CD4-positive, CD25-positive, alpha-beta regulatory T cell (primary cell): ENCODE measurements at places on chromosomes 11 and 22.

- no peak for DNase-seq
Observed at GRCh38 chr11:45817191-45817590, 12.2 kb downstream of the SLC35C1 start.

- no peak for DNase-seq
Observed at GRCh38 chr22:38403812-38404211, 51.2 kb downstream of the KCNJ4 start.

DNA sequence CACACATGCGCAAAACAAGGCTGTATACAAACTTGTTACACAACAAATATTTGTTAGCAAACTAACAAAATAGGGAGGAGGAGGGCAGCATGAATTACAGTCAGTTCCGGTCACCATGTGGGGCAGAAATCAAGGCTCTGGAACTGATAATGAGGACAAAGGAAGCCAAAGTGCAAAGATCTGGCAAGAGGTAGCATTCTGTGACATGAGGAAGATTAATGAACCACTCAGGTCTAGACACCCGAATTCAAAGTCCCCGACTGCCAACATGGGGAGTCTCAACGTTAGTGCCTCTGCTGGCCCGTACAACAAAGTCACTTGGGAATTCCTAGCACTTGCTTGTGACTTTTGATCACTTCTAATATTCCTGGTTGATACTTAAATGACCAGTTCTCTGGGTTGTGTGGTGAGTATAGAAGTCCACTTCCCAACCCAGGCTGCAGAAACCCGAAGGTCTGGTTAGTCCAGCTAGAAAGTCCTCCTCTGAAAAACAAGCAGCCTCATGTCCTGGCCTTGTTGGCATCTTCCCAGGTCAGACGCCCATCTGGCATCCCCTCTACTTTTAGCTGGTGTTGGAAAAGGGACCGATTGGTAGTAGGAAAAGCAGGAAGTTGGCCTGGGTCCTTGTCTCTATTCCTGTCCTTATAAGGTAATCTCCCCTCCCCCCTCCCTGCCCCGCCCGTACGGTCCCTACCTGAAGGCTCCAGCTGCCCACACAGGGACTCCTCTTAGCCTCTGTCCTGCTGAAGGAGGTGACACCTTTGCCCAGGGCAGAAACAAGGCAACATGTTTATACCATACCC, 1.6 kb downstream of the SUN2 start:
- no peak for DNase-seq

DNA sequence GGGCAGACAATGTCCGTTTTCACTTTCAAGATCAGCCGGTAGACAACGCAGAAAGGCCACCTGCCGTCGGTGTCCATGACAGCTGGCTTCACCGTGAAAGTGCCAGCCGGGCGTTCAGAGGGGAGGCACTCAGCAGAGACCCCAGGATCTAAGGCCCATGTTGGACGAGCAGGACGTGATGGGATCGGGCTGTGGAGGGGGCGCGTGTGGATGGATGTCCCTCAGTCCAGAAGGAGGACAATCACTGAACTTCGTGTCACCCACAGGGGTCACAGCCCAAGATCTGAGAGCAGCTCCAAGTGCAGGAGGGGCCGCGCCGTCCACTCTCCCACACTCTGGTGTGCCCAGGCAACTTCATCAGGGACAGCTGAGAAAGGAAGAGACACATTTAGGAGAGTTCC, 164.4 kb downstream of the BRD1 start:
- DNase-seq = no peak

DNA sequence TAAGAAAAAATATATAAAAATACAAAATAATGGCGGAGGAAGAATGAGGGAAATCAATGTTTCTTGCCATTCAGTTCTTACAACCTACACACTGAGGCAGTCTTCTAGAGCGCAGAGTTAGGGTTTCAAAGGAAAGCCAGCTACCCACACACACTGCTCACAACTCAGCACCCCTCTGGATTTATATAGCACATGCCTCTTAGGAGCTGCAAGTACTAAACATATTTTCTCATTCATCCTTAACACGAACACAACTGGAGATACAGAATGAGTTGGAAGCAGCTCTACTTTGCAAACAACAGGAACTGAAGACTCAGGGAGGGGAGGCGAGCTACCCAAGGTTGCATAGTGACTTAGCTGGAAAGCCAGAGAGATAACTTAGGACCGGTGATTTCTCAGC, 293.8 kb downstream of the CTTN start:
- no peak for DNase-seq

DNA sequence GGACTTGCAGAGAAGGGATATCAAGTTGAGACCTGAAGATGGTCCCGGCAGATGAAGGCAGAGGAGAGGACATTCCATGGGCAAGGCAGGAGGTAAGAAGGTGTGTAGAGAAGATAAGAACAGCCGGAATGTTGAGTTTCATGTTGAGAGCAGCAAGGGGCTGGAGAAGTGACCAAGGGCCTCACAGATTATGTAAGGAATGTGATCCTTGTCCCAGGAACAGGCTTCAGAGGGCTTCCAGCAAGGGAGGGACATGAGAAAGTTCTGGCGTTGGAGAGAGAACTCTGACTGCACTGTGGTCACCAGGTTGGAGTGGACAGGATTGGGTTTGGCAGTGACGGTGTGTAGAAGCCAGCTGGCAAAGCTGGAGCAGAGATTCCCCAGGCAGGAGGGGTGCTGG, 27.6 kb upstream of the PPFIA1 start:
- no peak for DNase-seq
